ENCODE measurements at places on chromosomes 7 and 10.

DNA sequence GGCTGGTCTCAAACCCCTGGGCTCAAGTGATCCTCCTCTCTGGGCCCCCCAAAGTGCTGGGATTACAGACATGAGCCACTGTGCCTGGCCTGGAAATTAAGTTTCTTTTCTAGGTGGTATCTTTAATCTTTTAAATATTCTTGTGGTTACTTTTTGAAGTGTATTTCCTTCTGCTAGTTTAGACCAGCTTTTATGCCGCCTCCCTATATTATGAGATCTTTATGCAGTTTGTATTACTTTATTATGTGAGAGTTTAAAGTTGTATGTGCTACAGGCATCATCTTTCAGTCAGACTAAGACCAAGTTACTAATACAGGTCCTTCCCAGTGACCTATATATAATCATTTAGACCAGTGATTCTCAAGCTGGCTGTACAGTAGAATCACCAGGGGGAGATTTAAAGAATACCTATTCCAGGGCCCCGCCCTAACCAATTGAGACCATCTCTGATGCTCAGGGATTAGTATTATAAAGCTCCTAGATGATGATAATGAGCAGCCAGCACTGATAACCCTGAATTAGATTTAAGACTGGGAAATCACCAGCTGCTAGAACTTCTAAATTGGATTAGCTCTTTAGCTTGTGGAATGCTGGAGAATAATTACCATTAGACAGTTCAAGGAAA lies 11.3 kb downstream of the INPP5F start:
- DNase-seq = no peak

DNA sequence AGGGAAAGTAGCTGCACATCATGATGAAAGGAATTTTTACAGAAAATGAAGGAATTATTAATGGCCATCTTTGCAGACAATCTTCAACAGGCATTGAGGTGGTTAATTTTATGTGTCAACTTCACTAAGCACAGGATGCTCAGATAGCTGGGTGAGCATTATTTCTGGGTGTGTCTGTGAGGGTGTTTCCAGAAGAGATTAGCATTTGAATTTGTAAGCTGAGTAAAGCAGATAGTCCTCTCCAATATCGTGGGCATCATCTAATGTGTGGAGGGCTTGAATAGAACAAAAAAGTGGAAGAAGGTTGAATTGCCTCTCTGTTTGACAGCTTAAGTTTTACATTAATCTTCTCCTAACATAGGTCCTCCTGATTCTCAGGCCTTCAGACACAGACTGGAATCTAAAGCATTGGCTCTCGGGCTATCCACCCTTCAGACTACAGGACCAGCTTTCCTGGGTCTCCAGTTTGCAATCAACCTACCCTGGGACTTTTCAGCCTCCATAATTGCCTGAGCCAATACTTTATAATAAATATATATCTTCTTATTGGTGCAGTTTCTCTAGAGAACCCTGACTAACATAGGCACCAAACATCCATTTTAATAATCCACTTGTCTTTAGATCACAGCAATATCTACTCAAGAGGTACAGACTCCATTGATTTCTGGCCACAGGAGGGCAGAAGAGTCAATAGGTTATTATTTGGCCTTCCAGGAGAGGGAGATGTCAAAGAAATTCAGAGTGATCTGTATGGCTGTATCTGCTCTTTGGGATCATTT lies 10.5 kb upstream of the CRPPA start:
- no peak for DNase-seq

DNA sequence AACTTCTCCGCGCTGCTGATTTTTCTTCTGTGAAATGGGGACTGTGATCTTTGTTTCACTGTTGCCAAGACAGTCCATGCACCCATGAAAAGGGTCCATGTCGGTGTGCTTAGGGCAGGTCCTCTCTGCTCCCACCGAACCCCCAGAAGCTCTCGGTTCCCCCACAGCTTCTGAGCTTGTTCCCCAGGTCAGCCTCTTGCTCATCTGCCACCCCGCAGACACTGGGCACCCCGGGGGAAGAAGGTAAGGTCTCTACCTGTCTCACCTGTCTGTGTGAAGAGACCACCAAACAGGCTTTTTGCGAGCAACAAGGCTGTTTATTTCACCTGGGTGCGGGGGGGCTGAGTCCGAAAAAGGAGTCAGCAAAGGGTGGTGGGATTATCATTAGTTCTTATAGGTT lies 66.2 kb upstream of the NANOS1 start:
- no peak for DNase-seq

DNA sequence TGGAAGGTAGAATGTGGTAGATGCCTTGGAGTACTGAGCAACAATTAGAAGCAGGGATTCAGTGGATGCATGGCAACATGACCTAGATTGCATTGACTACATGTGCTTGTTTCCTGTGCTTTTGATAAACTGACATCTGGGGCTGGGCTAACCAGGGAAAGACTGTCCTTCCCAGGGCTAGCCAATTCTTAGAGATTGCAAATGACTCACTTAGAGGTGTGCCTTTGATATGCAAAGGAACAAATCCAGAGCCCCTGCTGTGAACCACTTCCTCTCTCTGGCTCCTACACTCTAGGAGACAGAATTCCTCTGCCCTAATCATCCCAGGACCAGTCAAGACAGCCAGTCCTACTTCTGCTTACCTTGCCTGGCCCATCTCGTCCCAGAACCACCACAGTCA lies 651.5 kb downstream of the LRMDA start:
- no peak for DNase-seq

GRCh38 chr10:14397066-14397465 lies 66.3 kb upstream of the FRMD4A start:
- peak; percentile 95 for DNase-seq

DNA sequence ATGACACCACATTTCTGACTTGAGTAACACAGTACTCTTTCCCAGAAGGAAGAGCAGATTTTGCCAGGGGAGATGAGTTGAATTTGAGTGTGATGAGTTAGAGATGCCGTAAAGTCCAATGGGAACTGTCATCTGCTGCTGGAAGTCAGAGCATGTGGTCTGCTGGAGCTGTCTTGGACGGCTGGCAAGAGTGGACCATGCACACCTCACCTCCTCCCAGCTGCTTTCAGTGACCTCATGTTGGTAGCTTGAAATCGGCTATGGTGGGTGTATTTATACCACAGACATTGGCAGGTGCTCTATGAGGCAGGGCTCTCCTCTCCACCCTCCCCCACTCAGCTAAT lies 82.3 kb downstream of the COL13A1 start:
- no peak for DNase-seq

DNA sequence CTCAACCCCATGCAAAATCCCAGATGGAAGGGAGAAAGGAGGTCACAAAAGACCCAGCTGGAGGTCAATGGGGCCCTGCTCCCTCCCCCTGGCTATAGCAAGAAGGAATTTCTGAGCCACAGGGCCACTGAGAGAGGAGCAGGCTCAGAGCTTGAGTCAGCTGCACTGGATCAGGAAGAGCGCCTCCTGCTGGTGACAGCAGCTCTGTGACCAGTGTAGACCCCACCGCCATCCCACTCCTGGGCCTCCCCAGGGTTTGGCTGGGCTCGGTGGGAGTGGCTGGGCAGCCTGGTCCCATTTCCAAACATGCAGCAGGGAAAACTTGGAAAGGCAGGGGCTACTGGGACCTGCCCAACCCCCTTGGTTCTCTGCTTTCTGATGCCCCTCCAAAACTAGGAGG lies 31.5 kb upstream of the PRLHR start:
- DNase-seq = no peak

DNA sequence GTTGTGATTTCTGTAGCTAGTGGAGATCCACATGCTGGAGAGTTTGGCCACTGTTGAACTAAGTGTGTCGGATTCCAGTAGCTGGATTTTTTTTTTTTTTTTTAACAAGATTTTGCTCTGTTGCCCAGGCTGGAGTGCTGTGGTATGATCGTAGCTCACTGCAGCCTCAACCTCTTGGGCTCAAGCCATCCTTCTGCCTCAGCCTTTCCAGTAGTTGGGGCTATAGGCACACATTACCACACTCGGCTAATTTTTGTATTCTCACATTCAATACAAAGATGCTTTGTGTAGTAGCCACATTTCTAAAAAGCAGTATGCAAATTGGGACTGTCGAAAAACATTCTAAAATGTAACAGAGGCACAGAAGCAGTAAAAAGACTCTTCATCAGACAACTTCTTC lies 63.5 kb downstream of the RABGEF1 start:
- DNase-seq = no peak

DNA sequence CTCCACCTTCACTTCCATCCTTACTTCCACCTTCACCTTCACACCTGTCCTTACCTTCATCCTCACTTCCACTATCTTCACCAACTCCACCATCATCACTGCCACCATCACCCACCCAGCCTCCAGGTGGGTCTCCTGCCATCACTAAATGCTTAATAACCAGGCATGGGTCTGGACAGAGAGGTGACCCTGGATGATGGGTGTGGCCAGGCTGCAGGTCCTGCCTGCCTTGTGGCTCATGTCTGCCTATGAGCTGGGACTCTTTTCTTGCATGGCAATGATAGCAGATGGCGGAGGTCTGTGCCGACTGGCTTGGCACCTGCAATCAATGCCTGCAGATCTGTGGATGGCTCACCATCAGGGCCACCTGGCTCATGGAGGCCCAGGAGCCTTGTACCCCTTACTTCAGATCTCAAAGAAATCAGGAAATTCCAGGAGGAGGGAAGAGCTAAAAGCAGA lies 60.1 kb upstream of the ELN start:
- DNase-seq = no peak

GRCh38 chr7:97844036-97844435 lies 28.2 kb downstream of the ASNS start:
- DNase-seq = no peak

DNA sequence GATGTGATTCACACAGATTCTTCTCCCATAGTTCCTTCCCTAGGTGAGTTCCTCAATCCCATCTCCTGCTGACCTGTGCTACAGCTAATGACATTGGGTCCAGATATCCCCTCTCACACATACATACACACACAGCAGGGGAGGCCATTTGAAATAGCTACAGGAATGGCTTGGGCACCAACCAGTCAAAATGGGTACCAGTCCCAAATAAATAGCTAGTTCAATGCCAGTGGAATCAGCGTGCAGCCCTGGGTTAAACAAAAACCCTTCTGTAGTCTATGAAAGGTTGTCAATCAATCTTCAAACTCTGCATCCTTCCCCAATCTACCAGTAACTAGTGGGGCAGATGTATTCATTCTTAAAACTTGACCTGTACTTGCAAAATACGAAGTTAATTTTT lies 9.3 kb downstream of the PNLIPRP2 start:
- no peak for DNase-seq

- no peak for DNase-seq
These were observed 35.2 kb upstream of the ITPRID1 start for GRCh38 chr7:31478721-31479120.

GRCh38 chr10:620417-620816 lies 69.1 kb downstream of the DIP2C start:
- no peak for DNase-seq
